ENCODE measurements at places on chromosomes 16 and 17. TPM values are rescaled to one million over a fixed set of nuclear protein-coding genes. Genes with fewer than 3 reads are reported as not detected.

- no peak overlapping the region for H3K4me3 ChIP-seq
- no peaks in the 10 kb centered on the region for H3K36me3 ChIP-seq
- H3K4me1 ChIP-seq = peaks cover 18% of the 10 kb centered on the region
- no peak overlapping the region for H3K27ac ChIP-seq
Measured at GRCh38 chr17:79933863-79934652, 94.8 kb upstream of the CBX4 start.

- H3K27me3 ChIP-seq = no peaks in the 10 kb centered on the region
- H3K27ac ChIP-seq = no peak overlapping the region
- DNase-seq = no peak
- H3K4me1 ChIP-seq = no peaks in the 10 kb centered on the region
- no peak overlapping the region for H3K4me3 ChIP-seq
Measured at GRCh38 chr16:23310217-23310616, 8.1 kb downstream of the SCNN1B start.

GRCh38 chr16:81463296-81463890, 18.8 kb downstream of the CMIP start:
- no peak overlapping the region for H3K4me3 ChIP-seq
- no peak for DNase-seq
- H3K36me3 ChIP-seq = no peaks in the 10 kb centered on the region
- H3K4me1 ChIP-seq = peaks cover 7% of the 10 kb centered on the region
- no peaks in the 10 kb centered on the region for H3K27me3 ChIP-seq

PSMB3 gene
- total RNA-seq = 291 TPM

CPNE7 gene
- total RNA-seq = 23.7 TPM

GRCh38 chr16:53281859-53282258, 152.4 kb upstream of the RBL2 start:
- no peak overlapping the region for H3K4me3 ChIP-seq
- H3K27me3 ChIP-seq = no peaks in the 10 kb centered on the region
- no peaks in the 10 kb centered on the region for H3K4me1 ChIP-seq
- no peak for DNase-seq

DNA sequence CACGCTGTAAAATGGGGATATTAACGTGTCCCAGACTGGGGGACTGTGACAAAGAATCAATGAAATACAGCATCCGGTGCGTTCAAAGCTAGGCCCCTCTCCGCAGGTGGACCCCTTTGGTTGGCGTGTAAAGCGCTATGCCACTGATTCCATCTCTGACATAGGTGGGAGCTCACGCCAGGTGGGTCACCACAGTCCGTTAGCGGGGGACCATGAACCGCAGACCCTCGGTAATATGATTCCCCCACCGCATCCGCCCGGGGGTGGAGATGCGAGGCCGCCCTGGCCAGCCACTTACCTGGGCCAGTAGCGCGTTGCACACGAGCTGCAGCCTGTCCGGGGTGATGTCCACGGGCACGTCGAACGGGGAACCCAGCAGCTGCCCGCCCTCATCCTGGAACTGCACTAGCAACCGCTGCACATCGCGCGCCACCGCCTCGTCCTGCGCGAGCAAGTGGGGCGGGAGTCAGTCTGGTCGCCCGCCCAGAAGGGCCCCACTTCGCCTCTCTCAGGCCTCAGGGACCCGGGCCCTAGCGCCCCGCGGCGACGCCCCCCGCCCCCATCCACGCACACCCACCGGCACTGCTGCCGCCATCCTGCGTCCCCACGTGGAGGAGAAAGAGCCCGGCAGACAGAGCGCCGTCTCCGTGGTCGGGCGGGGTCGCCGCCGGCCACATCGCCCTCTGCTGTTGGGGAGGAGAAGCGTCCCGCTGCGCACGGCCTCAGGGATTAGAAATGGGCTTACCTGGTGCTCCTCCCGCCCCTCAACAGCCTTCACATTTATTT, at the start of gene NLE1:
Gene NLE1, minus strand, starts transcription at position 623 of the 786 bp plus-strand sequence. Its CDS starts 28 bp downstream, at position 595.
- peak within 1 kb of the TSS; percentile 80 for H3K4me3 ChIP-seq
- H3K36me3 ChIP-seq = peaks cover 16% of the 10 kb centered on the region
- DNase-seq = peak; percentile 66
- H3K4me1 ChIP-seq = no peaks in the 10 kb centered on the region
- no peaks in the 10 kb centered on the region for H3K27me3 ChIP-seq

CBX2 gene
- total RNA-seq = 83.9 TPM

- no peak overlapping the region for H3K4me3 ChIP-seq
- no peaks in the 10 kb centered on the region for H3K27me3 ChIP-seq
- H3K27ac ChIP-seq = no peak overlapping the region
- H3K4me1 ChIP-seq = no peaks in the 10 kb centered on the region
- no peaks in the 10 kb centered on the region for H3K36me3 ChIP-seq
- DNase-seq = no peak
Measured at GRCh38 chr16:55559933-55560516, 6.5 kb upstream of the CAPNS2 start.

Measured in H1 (cell line).